ENCODE measurements at places on chromosomes 5 and 9.

- DNase-seq, result no peak
Measured at GRCh38 chr5:139677736-139678613, 29.8 kb downstream of the CXXC5 start.

- DNase-seq, result no peak
Measured at GRCh38 chr5:158514986-158515359, 584.7 kb downstream of the EBF1 start.

- no peak for DNase-seq
Measured at GRCh38 chr5:115298811-115299210, 2.4 kb upstream of the CCDC112 start.

GRCh38 chr9:89359751-89360261 is 41.5 kb downstream of the SECISBP2 start:
- DNase-seq, result no peak

GRCh38 chr5:54630738-54631359 is 113.3 kb downstream of the SNX18 start:
- DNase-seq, result no peak

GRCh38 chr9:93064392-93065134 is 6.1 kb downstream of the SUSD3 start:
- peak; percentile 93 for DNase-seq

GRCh38 chr5:34832568-34832967 is 6.4 kb upstream of the TTC23L start:
- DNase-seq, result no peak

GRCh38 chr5:15579193-15579990 is 79.4 kb downstream of the FBXL7 start:
- DNase-seq, result no peak

- DNase-seq, result no peak
Measured at GRCh38 chr9:138010861-138011260, 133.3 kb downstream of the CACNA1B start.

DNA sequence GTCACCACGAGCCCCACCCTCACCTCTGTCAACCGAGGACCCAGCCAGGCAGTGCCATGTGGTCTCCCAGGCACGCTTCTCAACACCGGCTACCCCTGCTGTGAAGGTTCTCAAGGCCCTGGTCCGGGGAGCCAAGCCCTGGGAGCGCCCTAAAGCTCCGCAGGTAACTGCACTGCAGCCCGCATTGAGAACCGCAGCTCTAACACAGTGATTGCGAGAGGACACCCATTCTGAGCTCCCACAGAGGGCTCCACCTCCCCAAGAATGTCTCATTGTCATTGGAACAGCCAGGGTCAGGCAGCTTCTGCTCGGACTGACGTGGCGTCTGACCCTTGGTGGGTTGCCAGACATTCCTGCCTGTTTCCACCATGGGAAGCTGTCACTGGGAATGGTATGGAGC is 88.3 kb downstream of the ANKRD33B start:
- no peak for DNase-seq

DNA sequence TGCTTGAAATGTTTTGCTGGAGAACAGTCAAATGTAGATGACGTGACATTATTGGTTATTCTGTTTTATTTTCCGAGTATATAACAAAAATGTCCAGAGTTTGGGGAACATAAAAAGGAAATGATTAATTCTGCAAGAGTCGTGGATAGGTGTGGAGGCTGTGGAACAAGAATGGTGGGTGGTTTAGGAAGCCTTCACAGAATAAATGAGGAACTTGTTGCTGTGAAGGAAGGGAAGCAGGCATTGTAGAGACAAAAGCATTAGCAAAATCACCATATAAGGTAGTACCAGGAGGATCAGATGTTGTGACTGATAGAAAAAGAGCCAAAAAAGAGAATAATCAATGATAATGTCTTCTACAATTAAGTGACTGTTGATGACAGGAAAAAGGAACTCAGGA is 66.2 kb upstream of the CNTLN start:
- no peak for DNase-seq

DNA sequence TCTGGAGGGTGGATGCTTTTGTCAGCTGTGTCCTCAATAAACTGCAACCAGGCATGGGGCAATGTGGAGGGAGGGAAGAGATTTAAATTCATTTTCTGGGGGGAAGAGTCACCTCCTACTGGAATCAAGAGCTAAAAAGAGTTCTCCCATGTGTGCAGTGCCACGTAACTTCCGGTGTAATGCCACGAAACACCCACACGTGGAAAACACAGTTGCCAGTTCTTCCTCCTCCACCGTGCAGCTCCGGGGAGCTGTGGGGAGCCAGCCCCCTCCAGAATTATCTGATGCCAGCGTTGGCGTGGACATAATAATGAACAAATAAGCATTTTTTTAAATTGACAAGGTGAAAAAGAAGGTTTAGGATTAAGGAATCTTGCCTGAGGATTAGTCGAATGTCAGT is 32.1 kb upstream of the MED10 start:
- no peak for DNase-seq

DNA sequence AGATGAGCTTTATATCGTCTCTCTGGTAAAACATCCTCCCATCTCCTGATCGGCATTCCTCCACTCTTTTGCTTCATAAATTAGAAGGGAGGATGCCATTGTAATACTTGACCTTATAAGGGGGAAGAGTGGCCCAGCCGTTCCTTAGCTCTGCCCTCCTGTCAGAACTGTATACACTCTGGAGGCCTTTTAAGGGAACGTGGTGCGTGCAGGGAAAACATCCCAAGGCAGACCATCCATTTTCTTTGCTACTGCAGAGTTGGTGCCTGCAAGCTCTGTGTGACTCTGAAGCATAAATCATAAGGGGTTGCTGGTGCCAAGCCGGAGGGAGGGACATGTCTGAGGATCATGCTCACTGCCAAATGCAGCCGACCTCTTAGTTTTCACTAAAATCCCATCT is 90.4 kb downstream of the PGM5 start:
- DNase-seq, result no peak

Measured in CD4-positive, alpha-beta T cell treated with Interleukin-6 at 100 ng/mL for 8 hours (primary cell).